Gastroesophageal sphincter (tissue), 4 donors: ENCODE measurements at places on chromosomes 13 and 19.

- ATAC-seq: no peak
These were observed 30.9 kb upstream of the CYP2B6 start for GRCh38 chr19:40960062-40960685.

DNA sequence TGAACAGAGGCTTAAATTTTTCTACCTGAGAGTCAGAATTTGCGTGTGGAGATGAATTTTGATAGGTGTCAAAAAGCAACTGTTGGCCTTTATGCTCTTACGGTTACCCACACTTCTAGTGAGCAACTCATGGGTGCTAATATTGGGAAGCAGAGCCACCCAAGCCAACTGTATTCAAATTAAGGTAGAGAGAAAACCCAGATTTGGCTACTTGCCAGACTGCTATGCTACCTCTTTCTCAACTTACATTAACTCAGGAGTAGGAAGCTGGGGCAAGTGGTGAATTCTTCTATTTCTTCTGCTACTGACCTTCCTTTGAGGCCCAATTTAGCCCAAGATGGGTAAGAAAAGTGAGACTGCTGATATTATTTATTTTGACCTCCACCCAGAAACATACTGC is 83.9 kb downstream of the OLFM4 start:
- no peak for ATAC-seq

DNA sequence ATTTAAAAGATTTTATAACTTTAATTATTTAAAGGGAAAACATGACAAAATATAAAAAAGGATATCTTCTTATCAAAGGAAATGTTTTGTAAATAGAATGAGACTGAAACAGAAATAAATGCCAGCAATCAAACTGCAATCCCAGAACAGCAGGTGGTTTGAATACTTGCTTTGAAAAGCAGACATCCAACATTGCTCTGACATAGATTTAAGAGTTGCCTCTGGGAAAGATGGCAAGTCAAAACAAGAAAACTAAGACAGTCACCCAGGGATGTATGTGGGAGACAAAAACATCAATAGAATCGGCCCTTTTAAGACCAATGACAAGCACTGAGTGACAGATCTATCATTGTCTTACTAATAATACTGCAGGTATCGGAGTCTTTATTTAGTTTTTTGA is 789.7 kb upstream of the GPC6 start:
- ATAC-seq: no peak

GRCh38 chr19:47352095-47352494 is 3.0 kb downstream of the DHX34 start:
- ATAC-seq: no peak

DNA sequence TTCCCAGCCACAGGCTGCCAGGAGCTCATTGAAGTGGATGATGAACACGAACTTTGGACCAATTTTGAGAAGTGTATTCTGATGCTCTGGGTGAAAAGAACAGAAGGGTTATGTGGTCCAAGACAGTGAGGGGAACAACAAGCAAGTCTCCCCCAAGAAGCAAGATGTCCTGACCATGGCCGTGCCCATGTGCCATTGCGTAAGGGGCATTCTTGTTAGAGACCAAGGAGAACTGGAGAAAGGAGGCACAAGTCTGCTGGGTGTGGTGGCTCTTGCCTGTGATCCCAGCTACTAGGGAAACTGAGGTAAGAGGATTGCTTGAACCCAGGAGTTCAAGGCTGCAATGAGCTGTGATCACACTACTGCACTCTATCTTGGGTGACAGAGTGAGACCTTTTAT is 27.0 kb upstream of the UBAC2 start:
- no peak for ATAC-seq

DNA sequence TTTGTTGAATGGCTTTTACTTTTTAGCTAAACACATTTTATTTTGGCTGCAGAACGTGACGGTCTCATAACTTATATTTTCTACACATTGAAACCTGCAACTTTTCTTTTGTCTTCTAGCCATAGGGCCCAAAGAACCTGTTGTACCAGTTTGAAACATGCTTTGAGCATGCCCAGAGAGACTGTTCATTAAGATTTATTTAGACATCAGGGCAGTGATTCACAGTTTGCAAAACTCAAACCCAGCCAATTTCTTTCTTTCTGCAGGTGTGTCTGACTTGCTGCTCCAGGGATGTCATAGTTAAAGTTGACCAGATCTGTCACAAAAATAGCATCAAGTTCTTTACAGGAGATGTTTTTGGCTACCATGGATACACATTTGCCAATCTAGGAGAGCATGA is 22.0 kb downstream of the SAE1 start:
- peak; percentile 51 for ATAC-seq

GRCh38 chr19:1445185-1445931 is 4.6 kb upstream of the APC2 start:
- ATAC-seq: peak; percentile 91

- peak; percentile 69 for ATAC-seq
These were observed 40.5 kb upstream of the GAS6 start for GRCh38 chr13:113904411-113904810.

GRCh38 chr13:58542530-58542929 is 911.0 kb downstream of the PCDH17 start:
- ATAC-seq: no peak

DNA sequence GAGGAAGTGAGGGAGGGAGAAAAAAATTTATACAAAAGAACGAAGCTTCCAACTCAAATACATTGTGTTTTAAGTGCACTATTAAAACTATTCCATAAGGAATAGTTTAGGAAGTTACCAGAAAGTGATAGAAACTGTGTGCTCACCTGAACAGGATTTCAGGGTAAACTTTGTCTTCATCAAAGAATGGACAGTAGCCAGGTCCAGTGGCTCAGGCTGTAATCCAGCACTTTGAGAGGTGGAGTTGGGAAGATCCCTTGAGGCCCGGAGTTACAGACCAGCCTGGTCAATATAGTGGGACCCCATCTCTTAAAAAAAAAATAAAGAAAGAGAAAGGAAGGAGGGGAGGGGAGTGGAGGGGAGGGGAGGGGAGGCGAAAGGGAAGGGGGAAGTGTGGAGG is 13.0 kb upstream of the CDADC1 start:
- no peak for ATAC-seq

GRCh38 chr19:41601771-41602170 is 25.1 kb downstream of the CEACAM4 start:
- ATAC-seq: no peak

GRCh38 chr19:4362831-4363545 is 19.6 kb downstream of the MPND start:
- no peak for ATAC-seq

- no peak for ATAC-seq
These were observed 61.1 kb downstream of the MIPEP start for GRCh38 chr13:23828086-23828485.

DNA sequence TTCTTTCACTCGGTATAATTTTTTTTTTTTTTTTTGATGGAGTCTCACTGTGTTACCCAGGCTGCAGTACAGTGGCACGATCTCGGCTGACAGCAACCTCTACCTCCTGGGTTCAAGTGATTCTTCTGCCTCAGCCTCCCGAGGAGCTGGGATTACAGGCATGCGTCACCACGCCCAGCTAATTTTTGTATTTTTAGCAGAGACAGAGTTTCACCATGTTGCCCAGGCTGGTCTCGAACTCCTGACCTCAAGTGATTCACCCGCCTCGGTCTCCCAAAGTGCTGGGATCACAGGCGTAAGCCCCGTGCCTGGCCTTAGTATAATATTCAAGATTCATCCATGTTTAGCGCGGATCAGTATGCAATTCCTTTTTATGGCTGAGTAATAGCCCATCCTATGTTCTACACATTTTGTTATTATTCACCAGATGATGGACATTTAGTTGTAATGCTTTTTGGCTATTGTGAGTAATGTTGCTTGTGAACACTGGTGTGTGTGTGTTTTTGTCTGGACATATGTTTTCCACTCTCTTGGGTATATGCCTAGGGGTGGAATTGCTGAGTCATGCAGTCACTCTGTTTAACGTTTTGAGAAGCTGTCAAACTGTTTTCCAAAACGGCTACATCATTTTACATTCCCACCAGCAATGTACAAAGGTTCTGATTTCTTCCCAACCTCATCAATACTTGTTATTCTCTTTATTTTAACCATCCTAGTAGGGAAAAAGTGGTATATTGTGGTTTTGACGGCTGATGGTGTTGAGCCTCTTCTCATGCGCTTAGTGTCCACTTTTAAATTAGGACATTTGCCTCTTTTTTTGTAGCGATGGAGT is 22.9 kb downstream of the PLEKHF1 start:
- ATAC-seq: no peak

DNA sequence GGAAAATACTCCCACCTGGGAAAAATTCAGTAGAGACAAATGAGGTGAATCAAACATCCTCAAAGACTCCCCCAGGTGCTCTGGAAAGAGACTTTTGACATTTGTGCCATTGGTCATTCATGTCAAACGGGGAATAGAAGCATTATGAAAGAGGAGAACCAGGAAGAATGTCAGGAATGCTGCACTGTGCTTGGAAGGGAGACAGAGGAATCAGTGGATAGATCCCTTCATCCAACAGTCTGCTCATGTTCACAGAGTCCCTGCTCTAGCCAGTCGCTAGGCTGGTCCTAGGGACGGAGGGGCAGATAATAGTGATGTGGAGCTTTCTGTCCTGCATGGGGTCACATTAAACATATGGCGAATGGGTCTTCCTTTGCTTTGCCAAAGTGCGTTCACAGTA is 384.4 kb downstream of the FGF9 start:
- no peak for ATAC-seq

DNA sequence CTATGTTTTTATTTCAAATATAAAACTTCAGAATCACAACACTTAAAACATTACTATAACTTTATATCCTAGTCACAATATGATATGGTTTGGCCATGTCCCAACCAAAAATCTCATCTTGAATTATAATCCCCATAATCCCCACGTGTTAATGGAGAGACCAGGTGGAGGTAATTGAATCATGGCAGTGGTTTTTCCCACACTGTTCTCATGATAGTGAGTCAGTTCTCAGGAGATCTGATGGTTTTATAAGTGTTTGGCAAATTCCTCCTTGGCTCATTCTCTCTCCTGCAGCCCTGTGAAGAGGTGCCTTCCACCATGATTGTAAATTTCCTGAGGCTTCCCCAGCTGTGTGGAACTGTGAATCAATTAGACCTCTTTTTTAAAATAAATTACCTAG is 307.6 kb downstream of the SPRY2 start:
- no peak for ATAC-seq
